ENCODE measurements at places on chromosomes 11 and 22.

DNA sequence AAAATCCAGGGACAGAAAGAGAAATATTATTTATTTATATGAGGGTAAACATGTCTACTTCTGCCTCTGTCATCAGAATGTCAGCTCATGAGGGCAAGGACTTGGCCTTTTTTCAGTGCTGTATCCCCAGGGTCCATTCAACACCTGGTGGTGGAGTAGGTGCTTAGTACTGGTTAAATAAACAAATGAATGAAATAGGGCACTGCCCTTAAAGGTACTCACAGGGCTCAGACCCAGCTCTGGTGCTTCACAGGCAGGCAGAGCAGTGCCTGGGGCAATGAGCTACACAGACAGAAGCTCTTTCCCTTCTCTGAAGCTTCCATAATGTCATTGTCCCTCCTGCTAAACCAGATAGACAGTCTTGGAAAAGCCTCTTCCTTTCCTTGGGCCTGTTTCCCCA, 30.9 kb downstream of the P4HA3 start:
- no peak for DNase-seq

- DNase-seq, result no peak
Observed at GRCh38 chr22:46812788-46813187, 50.3 kb downstream of the TBC1D22A start.

- DNase-seq, result no peak
Observed at GRCh38 chr11:80338231-80338630, 897.4 kb upstream of the TENM4 start.

GRCh38 chr22:35552196-35552842, 11.7 kb downstream of the RASD2 start:
- peak; percentile 84 for DNase-seq

DNA sequence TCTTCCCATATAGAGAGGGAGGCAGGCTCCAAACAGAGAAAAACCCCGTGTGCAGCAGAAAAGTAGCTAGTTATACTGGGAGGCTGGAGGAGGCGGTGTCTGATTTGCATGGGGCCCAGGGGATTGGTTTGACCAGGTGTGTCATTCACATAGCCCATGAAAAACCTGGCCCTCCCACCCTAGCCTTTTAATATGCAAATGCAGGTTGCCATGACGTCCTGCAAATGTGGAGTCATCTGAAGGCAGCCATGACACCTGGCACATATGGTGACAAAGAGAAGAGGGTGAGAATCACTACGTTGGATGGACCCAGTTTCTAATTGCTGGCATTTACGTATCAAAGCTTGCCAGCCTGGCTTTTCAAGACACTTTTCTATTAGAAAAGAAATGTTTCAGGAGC, 57.8 kb downstream of the FAM181B start:
- DNase-seq, result no peak

DNA sequence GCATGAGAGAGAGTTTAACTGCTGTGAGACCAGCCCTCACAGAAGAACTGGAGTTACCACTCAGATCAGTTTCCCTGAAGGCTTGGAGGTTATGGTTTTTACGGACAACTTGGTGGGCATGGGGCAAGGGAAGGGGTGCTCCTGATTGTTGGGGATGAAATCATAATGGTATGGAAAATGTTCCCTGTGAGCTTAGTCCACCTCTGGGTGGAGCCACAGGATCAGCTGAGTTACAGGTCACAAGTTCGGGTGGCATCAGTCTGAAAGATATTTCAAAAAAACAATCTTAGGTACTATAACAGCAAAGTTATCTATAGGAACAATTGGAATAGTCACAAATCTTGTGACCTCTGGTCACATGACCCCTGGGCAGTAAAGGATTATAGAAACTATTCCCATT, 162.9 kb downstream of the DLG2 start:
- no peak for DNase-seq

- no peak for DNase-seq
Observed at GRCh38 chr22:49934160-49934890, 15.9 kb downstream of the CRELD2 start.

- no peak for DNase-seq
Observed at GRCh38 chr11:121794671-121795141, 321.3 kb downstream of the BLID start.

- no peak for DNase-seq
Observed at GRCh38 chr11:44349328-44349727, 39.4 kb upstream of the ALX4 start.

DNA sequence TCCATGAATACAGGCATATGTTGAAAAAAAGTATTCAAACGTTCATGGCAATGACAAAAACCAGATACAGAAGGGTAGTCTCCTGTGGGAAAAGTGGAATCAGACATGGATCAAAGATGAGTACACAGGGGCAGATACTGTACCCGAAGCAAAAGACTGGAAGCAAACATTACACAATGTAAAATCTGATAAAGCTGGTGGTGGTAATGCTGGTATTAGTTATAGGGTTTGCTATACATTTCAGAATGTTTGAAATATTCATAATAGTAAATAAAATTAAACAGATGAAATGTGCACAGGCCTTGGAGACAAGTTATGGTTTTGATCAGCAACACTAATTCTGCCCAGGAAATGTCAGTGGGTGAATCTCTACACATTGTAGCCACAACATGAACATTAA, 607.6 kb downstream of the SOX6 start:
- no peak for DNase-seq

DNA sequence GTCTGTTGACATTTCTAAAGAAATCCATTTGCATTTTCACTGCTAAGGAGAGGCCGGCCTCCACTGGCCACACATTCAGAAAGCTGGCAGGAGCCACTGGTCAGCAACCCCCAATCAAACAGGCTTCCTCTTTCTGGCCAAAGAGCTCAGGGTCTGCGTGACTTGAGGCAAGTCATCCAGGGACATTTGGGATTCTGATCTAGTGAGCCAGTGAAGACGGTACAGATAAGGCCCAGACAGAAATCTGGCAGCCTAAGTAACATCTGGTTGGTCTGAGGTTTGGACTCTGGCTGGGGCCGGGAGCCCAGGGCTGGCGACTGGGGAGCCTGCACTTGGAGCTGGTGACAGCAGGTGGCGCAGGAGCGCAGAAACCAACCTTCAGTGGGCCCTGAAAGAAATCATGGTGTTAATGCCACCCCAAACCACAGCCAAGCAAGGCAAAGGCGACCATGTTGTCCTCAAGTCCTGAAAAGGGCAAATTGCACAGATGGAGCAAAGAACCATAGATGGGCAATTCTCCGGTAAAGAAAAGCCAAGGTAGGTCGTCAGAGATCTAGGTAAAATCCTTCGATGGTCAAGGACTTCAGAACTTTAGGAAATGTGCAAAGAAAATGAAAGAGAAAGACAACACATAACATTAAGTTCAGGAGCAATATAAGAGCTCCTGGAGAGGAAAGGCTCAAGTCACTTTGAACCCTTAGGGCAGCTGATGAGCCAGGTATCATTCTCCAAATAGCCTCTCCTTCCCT, 99.4 kb upstream of the BLID start:
- peak; percentile 39 for DNase-seq

GRCh38 chr11:26286472-26287066, 45.4 kb upstream of the ANO3 start:
- no peak for DNase-seq

- no peak for DNase-seq
Observed at GRCh38 chr22:19799322-19800190, 39.0 kb downstream of the TBX1 start.

DNA sequence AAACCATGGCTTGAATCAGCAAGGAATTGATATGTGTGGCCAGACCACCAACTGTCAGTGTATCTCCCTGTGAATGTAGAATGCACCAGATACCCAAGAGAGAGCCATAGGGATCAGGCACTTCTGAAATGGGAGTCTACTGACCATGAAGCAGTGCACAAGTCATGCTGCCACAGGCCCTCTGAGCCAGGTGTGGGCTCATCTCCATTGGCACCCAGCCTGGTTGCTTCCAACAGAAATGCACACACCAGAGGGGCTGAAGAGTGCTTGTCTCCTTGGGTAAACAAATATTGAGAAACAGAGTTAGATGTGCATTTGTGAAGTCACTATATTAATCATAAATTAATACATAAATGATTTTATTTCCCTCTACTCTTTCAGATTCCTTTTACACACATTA, 28.4 kb upstream of the PANX1 start:
- DNase-seq, result no peak

DNA sequence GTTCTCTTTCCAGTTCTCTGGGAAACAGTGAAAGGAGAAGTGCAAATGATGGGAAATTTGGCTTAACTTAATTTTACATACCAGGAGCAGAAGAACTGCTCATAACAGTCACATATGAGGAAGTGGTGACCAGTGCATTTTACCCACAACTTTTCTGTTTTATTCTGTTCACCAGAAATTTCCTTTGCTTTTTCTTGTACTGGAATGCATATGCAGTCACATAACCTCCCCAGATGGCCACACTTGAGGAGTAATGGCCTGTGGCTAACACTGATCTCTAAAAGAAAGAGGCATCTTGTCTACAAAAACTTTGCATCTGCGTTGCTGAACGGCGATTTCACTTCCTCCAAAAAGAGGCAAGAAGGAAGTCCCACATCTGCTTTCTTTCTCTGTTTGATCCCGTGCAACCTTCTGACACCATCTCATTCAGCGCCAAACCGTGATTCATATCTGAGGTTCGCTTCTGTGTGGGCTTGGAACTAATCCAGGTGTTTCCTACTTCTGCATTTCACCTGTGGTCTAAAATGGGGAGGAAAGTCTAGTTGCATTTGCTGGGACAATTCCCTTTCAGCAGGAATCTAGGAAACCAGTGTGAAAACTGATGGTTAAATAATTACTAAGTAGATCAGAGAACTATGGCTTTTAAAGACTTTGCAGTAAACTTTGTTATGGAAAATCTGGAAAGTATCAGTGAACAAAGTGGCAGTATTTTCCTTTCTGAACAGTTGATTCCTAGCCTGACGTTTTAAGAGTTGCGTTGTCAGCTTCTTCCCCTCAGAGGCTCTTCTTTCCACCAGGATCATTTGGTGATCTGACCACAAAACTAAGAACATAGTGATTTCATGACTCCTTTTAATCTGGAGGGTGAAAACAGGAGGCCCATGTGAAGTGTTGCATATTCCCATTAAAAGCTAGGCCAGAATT, 4.2 kb upstream of the MPEG1 start:
- DNase-seq, result no peak

- no peak for DNase-seq
Observed at GRCh38 chr11:70603114-70603755, 204.9 kb downstream of the CTTN start.

GRCh38 chr22:36874736-36875135, 13.9 kb downstream of the NCF4 start:
- DNase-seq, result no peak

GRCh38 chr11:75272391-75272790, 31.8 kb downstream of the TPBGL start:
- no peak for DNase-seq

GRCh38 chr11:63672936-63673539, 1.9 kb upstream of the ATL3 start:
- no peak for DNase-seq

- DNase-seq, result no peak
Observed at GRCh38 chr22:28254396-28254795, 335.3 kb upstream of the PITPNB start.

GRCh38 chr11:60500276-60500910, 7.8 kb downstream of the MS4A12 start:
- no peak for DNase-seq

GRCh38 chr11:121587182-121587581, 134.4 kb upstream of the SORL1-AS1 start:
- no peak for DNase-seq

GRCh38 chr11:125348674-125349309, 147.3 kb downstream of the FEZ1 start:
- DNase-seq, result peak; percentile 30

GRCh38 chr11:77195071-77195755, 67.2 kb downstream of the MYO7A start:
- no peak for DNase-seq

DNA sequence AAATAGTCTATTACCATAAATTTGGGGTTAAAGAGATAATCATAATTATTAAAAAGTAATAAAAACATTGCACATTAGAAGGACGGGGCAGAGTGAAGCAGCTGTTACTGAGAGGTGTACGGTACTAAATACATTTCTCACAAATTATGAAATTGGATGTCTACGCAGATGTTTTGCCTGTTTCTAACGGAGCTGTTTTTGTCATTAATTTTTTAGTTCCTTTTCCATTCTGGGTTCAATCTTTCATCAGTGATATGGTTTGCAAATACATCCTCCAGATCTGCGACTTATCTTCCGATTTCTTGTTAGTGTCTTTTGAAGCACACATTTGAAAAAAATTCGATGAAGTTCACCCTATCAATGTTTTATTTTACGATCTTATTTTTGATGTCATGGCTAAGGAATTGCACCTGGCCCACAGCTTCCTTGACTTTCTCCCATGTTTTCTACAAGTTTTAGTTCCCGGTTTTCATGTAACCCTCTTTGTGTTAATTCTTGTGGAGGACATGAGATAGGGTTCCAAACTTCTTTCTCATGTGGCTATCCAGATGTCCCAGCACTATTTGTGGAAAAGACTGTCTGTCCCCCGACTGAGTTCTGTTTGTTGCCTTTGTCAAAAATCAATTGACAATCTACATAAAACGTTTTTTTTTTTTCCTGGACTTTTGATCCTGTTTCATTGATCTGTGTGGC, 21.3 kb upstream of the KRTAP5-6 start:
- no peak for DNase-seq

GRCh38 chr11:14566331-14567063, 46.3 kb upstream of the PSMA1 start:
- DNase-seq, result no peak

DNA sequence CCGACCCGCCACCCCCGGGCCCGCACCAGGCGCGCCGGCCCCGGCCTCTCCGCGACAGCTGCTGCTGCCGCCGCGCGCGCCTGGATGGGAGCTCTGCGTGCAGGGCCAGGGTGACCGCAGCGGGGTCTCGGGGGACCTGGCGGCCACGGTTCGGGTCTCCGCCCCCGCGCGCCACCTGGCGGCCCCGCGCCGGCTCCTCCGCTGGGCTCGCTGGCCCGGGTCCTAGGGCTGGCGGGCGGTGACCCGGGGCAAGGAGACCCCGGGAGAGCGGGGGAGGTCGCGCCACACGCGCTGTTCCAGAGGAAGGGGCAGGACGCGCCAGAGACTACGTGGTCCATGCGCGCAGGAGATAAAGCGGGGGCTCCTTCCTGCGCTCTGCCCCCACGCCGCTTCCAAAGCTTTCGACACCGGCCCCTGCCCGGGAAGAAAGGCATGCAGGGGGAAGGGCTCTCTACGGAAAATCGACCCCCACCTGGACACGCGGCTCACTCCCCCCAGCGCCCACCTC, 562 bp downstream of the SHANK2 start:
- DNase-seq, result no peak

DNA sequence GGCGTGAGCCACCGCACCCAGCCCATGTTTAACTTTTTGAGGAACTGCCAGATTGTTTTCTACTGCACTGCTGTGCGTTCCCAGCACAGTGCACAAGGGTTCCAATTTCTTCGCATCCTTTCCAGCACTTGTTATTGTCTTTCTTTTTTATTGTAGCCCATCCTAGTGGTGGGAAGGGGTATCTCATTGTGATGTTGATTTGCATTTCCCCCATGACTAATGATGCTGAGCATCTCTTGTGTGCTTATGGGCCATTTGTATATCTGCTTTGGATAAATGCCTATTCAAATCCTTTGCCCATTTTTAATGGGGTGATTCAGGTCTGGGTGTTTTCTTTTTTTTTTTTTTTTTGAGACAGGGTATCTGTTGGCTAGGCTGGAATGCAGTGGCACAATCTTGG, 36.6 kb upstream of the SYT7 start:
- no peak for DNase-seq
